ENCODE measurements at places on chromosomes 13 and 19. TPM values are rescaled to one million over a fixed set of nuclear protein-coding genes. Genes with fewer than 3 reads are reported as not detected.

RETN gene
- not detected for total RNA-seq

CGB8 gene
- total RNA-seq = not detected

PRX gene
- 2.8 TPM for total RNA-seq

MFSD12 gene
- 107 TPM for total RNA-seq

KCNRG gene
- not detected for total RNA-seq

KLK14 gene
- not detected for total RNA-seq

ZNF112 gene
- total RNA-seq = 14.0 TPM

DNA sequence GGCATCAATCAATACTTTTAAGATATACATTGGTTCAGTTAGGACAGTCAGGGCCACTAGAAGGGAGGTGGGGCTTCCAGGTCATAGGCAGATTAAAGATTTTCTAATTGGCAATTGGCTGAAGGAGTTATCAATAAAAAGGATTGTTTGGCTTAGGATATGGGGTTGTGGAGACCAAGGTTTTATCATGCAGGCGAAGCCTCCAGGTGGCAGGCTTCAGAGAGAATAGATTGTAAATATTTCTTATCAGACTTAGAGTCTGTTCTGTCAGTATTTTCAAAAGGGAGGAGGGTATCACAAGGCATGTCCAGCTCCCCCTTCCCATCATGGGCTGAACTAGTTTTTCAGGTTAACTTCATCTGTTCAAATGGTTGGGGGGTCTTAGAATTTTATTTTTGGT is 77.4 kb upstream of the FARP1 start:
- no peak for DNase-seq

GRCh38 chr19:55540619-55541018 is 3.7 kb upstream of the SBK2 start:
- DNase-seq = peak; percentile 87

GRCh38 chr19:38850976-38851621 is 1.3 kb upstream of the HNRNPL start:
- no peak for DNase-seq

GRCh38 chr13:109989686-109990085 is 203.3 kb upstream of the IRS2 start:
- DNase-seq = no peak

DNA sequence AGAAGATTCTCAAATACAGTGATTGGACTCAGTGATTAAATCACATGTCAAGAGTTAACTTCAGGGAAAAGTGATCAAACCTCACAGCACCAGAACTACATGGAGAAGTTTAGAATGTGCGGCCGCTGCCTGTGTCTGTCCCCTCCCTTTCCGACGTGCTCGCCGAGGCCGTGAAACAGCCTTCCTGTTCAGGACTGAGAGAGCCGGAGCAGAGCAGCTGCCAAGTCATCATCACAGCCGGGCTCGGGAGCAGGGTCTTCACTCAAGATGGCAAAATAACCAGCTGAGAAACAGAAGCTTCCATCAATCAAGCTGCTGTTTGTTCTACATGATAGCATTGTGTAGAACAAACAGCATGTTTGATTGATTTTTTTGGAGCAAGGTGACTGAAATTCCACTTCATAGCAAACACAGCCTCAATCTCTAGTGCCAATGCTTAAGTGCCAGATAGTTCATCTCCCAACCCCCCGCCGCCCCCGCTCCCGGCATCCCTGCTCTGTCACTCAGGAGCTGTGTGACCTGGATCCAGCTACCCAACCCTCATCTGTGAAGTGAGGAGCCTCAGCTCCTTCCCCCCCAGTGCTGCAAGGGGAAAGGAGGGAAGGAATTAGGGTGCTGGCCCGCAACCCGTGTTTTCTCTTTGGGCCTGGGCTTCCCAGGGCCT is 70.6 kb downstream of the HSPH1 start:
- DNase-seq = peak; percentile 37

DNA sequence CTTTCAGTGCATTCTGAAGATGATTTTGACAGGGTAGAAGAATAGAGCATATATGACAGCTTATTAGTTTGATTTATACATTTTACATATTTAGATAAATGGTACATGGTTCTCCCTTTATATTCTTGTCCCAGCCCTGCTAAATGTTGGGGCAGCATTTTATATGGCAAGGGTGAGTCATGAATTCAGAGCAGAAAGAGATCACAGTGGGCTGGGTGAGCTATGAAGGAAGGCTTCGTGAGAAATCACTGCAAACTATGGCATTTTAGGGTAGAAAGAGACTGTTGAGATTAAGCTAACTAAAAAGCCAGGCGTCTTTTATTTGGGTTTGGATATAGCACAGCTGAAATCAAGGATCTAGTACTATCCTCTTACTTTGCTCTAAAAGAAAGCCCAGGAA is 23.9 kb upstream of the METTL21C start:
- DNase-seq = no peak

GRCh38 chr13:112986946-112987681 is 18.1 kb downstream of the MCF2L start:
- DNase-seq = no peak

DNA sequence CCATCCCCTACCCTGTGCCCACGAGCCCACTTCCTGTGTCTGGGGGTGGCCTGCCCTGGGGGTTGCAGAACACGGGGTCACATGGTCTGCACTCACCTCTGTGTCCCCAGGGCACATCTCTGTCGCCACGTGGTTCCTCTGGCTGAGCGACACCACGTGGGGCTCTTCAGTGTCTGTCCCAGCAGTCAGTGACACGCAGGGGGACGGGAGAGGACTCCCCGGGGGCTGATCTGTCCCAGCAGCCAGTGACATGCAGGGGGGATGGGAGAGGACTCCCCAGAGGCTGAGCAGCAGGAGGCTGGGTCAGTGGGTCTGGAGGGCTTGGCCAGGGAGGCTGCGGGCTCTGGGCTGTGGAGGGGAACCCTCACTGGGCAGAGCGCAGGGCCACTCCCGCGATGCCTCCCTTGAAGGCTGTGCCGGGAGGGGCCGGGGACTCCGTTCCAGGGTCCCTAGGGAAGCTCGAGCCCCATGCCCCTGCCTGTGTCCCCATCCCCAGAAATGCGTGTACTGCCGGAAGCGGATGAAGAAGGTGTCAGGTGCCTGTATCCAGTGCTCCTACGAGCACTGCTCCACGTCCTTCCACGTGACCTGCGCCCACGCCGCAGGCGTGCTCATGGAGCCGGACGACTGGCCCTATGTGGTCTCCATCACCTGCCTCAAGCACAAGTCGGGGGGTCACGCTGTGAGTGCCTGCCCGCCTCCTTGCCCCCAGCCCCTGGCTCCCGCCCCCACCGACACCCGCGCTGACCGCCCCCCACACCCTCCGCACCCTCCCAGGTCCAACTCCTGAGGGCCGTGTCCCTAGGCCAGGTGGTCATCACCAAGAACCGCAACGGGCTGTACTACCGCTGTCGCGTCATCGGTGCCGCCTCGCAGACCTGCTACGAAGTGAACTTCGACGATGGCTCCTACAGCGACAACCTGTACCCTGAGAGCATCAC is 174.8 kb downstream of the KDM4B start:
- no peak for DNase-seq

DNA sequence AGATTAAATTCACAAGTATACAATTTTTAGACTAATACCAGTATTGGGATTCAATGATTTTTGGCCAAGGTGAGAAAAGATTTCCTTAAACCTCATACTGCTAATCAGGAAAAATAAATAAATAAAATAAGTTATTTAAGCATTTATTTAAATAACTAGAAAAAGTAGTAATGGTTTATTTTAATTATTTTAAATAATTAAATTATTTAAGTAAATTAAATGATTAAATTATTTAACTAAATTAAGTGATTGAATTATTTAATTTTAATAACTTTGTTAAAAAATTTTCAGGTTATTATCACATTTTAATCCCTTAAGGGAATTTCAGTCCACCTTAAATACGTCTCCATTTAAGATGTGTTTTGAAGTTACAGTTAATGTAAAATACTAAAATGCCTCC is 1831.5 kb upstream of the MIR17HG start:
- DNase-seq = no peak

DNA sequence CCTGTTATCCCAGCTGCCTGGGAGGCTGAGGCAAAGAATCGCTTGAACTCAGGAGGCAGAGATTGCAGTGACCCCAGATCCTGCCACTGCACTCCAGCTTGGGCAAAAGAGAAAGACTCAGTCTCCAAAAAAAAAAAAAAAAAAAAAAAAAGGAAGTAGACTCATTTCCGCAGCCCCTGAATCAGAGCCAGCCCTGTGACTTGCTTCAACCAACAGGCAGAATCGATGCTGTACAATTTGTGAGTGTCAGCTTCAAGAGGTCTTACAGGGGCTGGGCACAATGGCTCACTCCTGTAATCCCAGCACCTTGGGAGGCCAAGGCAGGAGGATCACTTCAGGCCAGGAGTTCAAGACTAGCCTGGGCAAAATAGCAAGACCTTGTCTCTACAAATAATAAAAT is 12.8 kb downstream of the ANKRD27 start:
- DNase-seq = no peak

DNA sequence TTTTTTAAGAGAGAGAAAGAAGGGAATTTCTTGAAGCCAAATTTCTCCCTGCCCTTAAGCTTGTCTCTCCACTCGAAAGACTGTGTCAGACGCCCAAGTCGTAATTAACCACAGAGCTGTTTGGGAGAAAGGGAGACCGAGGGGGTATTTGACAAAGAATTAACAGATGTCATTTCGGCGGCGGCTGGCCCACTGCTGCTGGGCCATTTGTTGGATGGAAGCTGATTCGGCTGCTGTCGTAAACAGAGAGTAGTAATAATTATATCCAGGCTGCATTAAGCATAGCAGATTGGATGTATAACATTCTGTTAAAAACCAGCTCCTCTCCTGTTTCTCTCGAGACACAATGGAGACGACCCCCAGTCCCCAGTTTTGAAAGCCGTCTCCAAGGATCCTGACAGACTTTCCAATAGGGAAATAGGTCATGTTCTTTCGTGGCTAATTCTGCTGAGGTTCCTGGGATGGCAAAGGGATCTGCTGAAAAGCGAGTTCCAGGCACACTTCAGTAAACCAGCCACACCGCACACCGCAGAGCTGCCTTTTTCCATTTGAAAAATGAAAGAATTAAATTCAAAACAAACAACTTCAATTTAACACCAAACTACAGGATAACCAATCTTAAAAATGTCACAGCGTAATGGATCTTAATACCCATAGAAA is 71.5 kb downstream of the KCTD15 start:
- DNase-seq = peak; percentile 3

GRCh38 chr13:50171590-50172282 is 156.5 kb downstream of the KCNRG start:
- DNase-seq = no peak

DNA sequence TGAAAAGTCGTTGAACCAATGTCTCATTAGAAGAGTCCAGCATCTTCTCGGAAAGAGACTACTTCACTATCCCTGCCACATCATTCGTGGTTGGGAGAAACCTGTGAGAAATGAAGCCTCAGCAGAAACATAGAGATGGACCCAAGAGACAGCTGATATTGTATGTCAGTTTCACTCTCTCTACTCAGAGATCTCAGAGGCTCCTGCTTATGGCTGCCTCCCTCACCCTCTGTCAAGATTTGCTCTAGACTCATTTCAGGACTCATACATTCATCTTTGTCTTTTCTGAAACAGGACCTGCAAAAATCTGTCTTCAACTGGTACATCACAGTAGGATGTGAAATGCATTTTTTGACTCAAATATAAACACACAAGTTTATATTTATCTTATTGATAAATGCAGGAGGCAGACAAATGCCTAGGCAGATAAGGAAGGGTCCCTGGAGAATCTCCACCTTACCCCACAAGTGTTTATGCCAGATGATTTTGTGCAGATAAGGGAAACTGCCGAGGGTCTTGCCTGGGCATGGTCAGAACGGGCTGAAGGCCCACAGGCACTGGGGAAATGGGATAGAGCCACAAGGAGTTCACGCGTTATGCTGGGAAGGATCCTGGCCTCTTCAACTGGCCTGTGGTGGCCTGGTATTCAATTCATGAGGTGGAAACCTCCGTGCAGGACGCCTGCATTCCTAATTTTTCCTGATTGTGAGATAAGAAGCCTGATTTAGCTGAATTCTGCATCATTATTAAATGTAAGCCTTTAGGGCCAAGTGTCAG is 1834.0 kb upstream of the PCDH20 start:
- no peak for DNase-seq

- DNase-seq = no peak
Measured at GRCh38 chr13:52025475-52026245, 1.2 kb downstream of the UTP14C start.

GRCh38 chr13:107034236-107034872 is 466.4 kb upstream of the ARGLU1 start:
- DNase-seq = no peak
